ENCODE measurements at places on chromosomes 16 and 17. TPM values are rescaled to one million over a fixed set of nuclear protein-coding genes. Genes with fewer than 3 reads are reported as not detected.

KIFC3 gene
- 2.9 TPM for total RNA-seq

PTX4 gene
- not detected for total RNA-seq

INCA1 gene
- 0.18 TPM for total RNA-seq

FSCN2 gene
- total RNA-seq = 0.49 TPM

MYH3 gene
- 3.5 TPM for total RNA-seq

TBKBP1 gene
- total RNA-seq = 6.7 TPM

ITGA2B gene
- total RNA-seq = 0.31 TPM

- peaks cover 4% of the 10 kb centered on the region for H3K4me1 ChIP-seq
- no peaks in the 10 kb centered on the region for H3K27me3 ChIP-seq
- H3K36me3 ChIP-seq = no peaks in the 10 kb centered on the region
- no peak for DNase-seq
- no peak overlapping the region for H3K27ac ChIP-seq
- no peak overlapping the region for H3K4me3 ChIP-seq
These were observed 24.8 kb upstream of the CEP20 start for GRCh38 chr16:15913046-15913698.

- DNase-seq = no peak
- H3K4me3 ChIP-seq = no peak overlapping the region
- no peak overlapping the region for H3K27ac ChIP-seq
- H3K27me3 ChIP-seq = no peaks in the 10 kb centered on the region
- H3K4me1 ChIP-seq = peaks cover 12% of the 10 kb centered on the region
- no peaks in the 10 kb centered on the region for H3K36me3 ChIP-seq
These were observed 4.2 kb downstream of the CEP112 start for GRCh38 chr17:66187718-66188117.

GRCh38 chr17:7650509-7651096 is at the start of gene ATP1B2:
ATP1B2 (plus strand) TSS chr17:7650926; CDS start chr17:7651519, 593 bp downstream.
- DNase-seq = peak; percentile 84
- peaks cover 18% of the 10 kb centered on the region for H3K27me3 ChIP-seq
- no peak within 1 kb of the TSS for H3K27ac ChIP-seq
- peaks cover 9% of the 10 kb centered on the region for H3K4me1 ChIP-seq
- no peaks in the 10 kb centered on the region for H3K36me3 ChIP-seq

GRCh38 chr16:12535535-12536411 is 267.9 kb downstream of the CPPED1 start:
- DNase-seq = no peak
- no peak overlapping the region for H3K27ac ChIP-seq
- no peaks in the 10 kb centered on the region for H3K27me3 ChIP-seq
- H3K4me1 ChIP-seq = peaks cover 55% of the 10 kb centered on the region
- no peaks in the 10 kb centered on the region for H3K36me3 ChIP-seq
- H3K4me3 ChIP-seq = no peak overlapping the region

GRCh38 chr17:72723711-72724110 is 368.8 kb downstream of the SLC39A11 start:
- peaks cover 47% of the 10 kb centered on the region for H3K4me1 ChIP-seq
- DNase-seq = no peak
- no peak overlapping the region for H3K4me3 ChIP-seq
- no peak overlapping the region for H3K27ac ChIP-seq

DNA sequence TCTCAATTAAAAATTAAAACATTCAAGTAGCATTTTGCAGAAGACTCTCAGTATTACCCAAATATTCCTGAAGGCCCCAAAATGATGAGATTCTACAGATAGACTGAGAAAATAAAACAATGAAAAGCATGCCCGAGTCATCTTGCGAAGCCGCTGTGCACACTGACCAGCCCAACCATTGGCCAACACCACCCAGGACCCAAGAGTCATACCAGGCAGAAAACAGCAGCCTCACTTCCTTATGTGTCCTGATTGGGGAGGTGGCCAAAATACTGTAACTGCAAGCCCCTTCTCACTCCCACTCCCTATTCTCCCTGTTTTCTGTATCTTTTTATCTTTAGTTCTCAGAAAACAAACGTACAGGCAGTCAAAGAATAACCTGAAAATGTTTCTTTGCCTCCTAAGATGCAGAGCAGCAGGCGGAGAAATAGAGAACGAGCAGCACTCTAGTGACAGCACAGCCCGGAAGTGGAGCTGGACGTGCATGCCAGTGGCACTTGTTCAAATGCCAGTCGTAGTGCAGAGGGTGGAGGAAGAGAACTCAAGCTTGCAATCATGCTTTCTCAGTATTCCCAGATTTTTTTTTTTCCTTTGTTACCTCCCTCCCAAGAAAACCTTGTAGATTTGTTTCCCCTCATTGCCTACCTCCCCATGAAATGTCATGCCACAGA is 182.3 kb upstream of the SOX9 start:
- no peaks in the 10 kb centered on the region for H3K36me3 ChIP-seq
- H3K4me1 ChIP-seq = no peaks in the 10 kb centered on the region
- H3K27me3 ChIP-seq = no peaks in the 10 kb centered on the region

DNA sequence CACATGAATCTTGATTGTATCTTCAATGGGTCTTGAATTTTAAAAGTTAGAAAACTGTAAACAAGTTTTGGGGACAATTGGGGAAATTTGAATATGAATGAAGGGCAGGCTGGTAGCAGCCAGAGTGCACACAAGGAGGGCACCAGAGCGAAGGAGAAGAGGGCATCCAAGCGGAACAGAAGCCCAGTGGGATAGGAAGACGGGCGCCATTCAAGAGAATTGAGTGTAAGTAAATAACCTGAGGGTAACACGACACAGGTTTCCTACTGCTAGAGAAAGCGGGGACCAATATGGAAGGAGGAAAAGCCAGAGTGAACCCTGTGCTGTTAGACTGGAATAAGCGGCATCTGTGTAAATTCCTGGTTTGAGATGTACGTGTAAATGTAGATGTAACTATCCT is 115.1 kb upstream of the CCL2 start:
- no peaks in the 10 kb centered on the region for H3K27me3 ChIP-seq
- H3K27ac ChIP-seq = no peak overlapping the region
- no peak overlapping the region for H3K4me3 ChIP-seq
- DNase-seq = no peak
- H3K4me1 ChIP-seq = no peaks in the 10 kb centered on the region

DNA sequence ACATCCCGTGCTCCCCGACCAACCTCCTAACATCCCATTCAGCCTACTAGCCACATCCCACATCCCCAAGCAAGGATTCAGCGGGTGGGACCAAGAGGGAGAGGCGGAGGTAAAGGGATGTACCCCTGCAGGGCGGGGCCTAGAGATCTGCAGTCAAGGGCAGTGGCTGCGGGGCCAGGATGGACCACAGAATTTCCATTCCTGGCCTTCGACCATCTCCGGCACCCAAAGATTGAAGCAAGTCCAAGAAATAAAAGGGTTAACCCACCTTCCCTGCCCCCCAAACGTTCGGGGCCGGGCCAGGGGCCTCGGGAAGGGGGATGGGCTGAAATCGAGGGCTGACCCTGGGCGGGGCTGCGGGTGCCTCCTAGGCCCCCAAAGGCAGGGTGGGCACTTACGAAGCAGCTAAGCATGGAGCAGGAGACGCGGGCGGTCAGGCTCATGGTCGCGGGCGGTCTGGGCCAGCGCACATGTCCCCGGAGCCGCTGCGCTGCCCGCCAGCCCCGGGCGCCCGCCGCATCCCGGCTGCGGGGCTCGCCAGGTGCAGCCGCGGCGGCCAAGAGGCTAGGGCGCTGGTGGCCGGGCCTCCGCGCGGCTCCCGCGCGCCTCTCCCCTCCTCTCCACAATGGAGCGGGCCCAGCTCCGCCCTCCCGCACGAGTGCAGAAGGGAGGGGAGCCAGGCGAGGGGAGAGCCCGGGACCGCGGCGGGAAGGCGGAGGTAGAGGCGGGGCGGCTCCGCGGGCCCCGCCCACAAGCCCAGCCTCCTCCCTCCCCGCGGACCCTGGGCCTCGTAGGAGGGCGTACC is at the start of gene MTMR4:
TSS of gene MTMR4 (minus strand) at position 674 of the 805 bp plus-strand sequence. CDS start at position 443, 231 bp downstream.
- peak within 1 kb of the TSS; percentile 51 for H3K27ac ChIP-seq
- peaks cover 43% of the 10 kb centered on the region for H3K4me1 ChIP-seq
- peak within 1 kb of the TSS; percentile 67 for H3K4me3 ChIP-seq

GRCh38 chr17:32488177-32488542 is 1.4 kb downstream of the CDK5R1 start:
- H3K27me3 ChIP-seq = no peaks in the 10 kb centered on the region
- peaks cover 59% of the 10 kb centered on the region for H3K4me1 ChIP-seq
- no peak for DNase-seq
- H3K36me3 ChIP-seq = no peaks in the 10 kb centered on the region

- peaks cover 38% of the 10 kb centered on the region for H3K4me1 ChIP-seq
- H3K27me3 ChIP-seq = no peaks in the 10 kb centered on the region
- H3K27ac ChIP-seq = no peak overlapping the region
- peak; percentile 10 for DNase-seq
- no peaks in the 10 kb centered on the region for H3K36me3 ChIP-seq
- peak overlapping the region; percentile 36 for H3K4me3 ChIP-seq
These were observed 8.9 kb upstream of the ULK2 start for GRCh38 chr17:19876529-19877161.

GRCh38 chr17:66578781-66579489 is 256.0 kb upstream of the CACNG5 start:
- no peaks in the 10 kb centered on the region for H3K36me3 ChIP-seq
- H3K4me3 ChIP-seq = no peak overlapping the region
- no peak overlapping the region for H3K27ac ChIP-seq
- H3K4me1 ChIP-seq = no peaks in the 10 kb centered on the region
- no peaks in the 10 kb centered on the region for H3K27me3 ChIP-seq

GRCh38 chr17:74008196-74008595 is 195.3 kb upstream of the RPL38 start:
- H3K4me1 ChIP-seq = no peaks in the 10 kb centered on the region
- H3K27ac ChIP-seq = no peak overlapping the region
- H3K27me3 ChIP-seq = peaks cover 6% of the 10 kb centered on the region
- no peak overlapping the region for H3K4me3 ChIP-seq

- H3K27ac ChIP-seq = no peak overlapping the region
- peaks cover 9% of the 10 kb centered on the region for H3K4me1 ChIP-seq
- H3K4me3 ChIP-seq = no peak overlapping the region
These were observed 73.2 kb downstream of the KNOP1 start for GRCh38 chr16:19644877-19645276.

DNA sequence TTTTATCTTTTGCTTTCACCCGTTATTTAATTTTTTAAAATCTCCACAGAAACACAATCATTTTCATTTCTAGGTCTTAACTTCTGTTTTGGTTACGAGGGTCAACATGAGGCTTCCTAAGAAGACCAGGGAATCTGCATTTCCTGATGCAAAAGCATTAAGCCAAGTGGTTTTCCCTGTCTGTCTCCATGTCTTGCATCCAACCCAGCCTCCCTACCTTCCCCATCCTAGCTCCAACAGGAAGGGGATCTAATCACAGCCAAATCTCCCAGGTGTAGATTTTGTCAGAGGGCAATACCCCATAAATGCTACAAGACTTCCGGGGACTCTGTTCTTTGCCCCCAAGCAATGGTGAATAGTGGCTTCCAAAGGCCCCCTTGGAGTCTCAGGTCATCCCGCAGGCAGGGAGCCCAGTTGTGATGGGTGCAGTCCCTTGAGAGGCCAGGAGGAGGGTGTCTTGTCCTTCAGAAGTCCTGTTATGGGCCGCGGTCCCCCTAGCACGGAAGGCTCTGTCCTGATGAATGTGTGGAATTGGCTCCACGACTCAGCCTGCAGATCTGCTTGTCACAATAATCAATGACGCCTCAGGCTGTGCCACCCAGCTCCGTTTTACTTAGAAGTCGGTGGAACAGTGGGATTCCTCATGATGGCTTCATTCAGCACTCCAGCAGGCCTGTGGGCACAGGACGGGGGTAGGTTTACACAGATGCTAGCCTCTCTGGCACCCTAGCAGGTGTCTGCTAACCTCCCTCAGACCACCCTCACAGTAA is 141.1 kb downstream of the RGS9 start:
- DNase-seq = no peak
- H3K27ac ChIP-seq = no peak overlapping the region
- H3K4me1 ChIP-seq = no peaks in the 10 kb centered on the region
- H3K4me3 ChIP-seq = no peak overlapping the region
- peaks cover 8% of the 10 kb centered on the region for H3K27me3 ChIP-seq
- H3K36me3 ChIP-seq = no peaks in the 10 kb centered on the region

GRCh38 chr16:56921571-56921970 is 10.4 kb upstream of the HERPUD1 start:
- H3K4me1 ChIP-seq = peaks cover 10% of the 10 kb centered on the region
- DNase-seq = no peak
- no peak overlapping the region for H3K4me3 ChIP-seq
- H3K36me3 ChIP-seq = no peaks in the 10 kb centered on the region
- no peaks in the 10 kb centered on the region for H3K27me3 ChIP-seq
- no peak overlapping the region for H3K27ac ChIP-seq

- H3K4me3 ChIP-seq = peak overlapping the region; percentile 11
- no peak for DNase-seq
- peaks cover 16% of the 10 kb centered on the region for H3K36me3 ChIP-seq
- H3K27me3 ChIP-seq = no peaks in the 10 kb centered on the region
- H3K4me1 ChIP-seq = peaks cover 92% of the 10 kb centered on the region
- H3K27ac ChIP-seq = no peak overlapping the region
These were observed 23.9 kb downstream of the NLRC5 start for GRCh38 chr16:57013229-57013628.

- no peaks in the 10 kb centered on the region for H3K36me3 ChIP-seq
- no peak for DNase-seq
- no peak overlapping the region for H3K27ac ChIP-seq
- no peak overlapping the region for H3K4me3 ChIP-seq
- H3K27me3 ChIP-seq = no peaks in the 10 kb centered on the region
These were observed 45.1 kb upstream of the IRF8 start for GRCh38 chr16:85853547-85854545.

- H3K4me1 ChIP-seq = peaks cover 17% of the 10 kb centered on the region
- H3K27ac ChIP-seq = peak within 1 kb of the TSS; percentile 35
- DNase-seq = peak; percentile 80
These were observed at the start of gene AMFR for GRCh38 chr16:56425439-56425832. AMFR (minus strand) TSS chr16:56425545; CDS start chr16:56425327, 218 bp downstream.

GRCh38 chr16:52603015-52603414 is 56.1 kb upstream of the TOX3 start:
- H3K4me1 ChIP-seq = no peaks in the 10 kb centered on the region
- H3K4me3 ChIP-seq = no peak overlapping the region
- no peak for DNase-seq
- H3K36me3 ChIP-seq = no peaks in the 10 kb centered on the region
- H3K27ac ChIP-seq = no peak overlapping the region
